ENCODE measurements at places on chromosomes 3 and 15. TPM values are rescaled to one million over a fixed set of nuclear protein-coding genes. Genes with fewer than 3 reads are reported as not detected.

DNA sequence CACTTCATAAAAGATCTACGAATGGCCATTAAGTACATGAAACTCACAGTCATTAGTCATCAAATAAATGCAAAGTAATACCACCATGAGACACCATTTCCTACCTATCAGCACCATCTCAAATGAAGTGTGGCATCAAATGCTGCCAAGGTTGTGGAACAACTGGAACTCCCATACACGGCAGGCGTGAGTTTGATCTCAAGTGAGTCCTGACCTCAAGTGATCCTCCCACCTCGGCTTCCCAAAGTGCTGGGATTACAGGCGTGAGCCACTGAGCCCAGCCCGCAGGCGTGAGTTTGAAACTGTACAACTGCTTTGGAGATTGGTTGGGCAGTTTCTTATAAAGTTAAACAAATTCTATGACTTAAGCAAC, 28.8 kb upstream of the HDAC11 start:
- no peak for DNase-seq

DNA sequence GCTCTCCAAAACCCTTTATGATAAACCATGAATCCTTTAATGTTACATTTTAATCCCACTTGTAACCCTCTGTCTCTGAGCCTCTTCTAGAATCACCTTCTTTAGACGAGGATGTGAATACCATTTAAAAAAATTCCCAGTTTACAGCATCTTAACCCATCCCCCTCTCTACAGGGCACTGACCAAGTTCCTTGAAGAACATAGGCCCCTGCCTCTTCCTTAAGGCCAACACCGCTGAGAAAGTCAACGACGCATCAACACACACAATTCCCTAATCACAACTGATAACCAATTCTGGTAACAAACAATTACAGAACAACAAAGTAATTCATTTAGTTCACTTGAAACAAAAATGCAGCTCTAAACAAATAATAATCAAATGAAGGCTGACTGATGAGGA, 130.3 kb downstream of the DLG1 start:
- no peak for DNase-seq

DNA sequence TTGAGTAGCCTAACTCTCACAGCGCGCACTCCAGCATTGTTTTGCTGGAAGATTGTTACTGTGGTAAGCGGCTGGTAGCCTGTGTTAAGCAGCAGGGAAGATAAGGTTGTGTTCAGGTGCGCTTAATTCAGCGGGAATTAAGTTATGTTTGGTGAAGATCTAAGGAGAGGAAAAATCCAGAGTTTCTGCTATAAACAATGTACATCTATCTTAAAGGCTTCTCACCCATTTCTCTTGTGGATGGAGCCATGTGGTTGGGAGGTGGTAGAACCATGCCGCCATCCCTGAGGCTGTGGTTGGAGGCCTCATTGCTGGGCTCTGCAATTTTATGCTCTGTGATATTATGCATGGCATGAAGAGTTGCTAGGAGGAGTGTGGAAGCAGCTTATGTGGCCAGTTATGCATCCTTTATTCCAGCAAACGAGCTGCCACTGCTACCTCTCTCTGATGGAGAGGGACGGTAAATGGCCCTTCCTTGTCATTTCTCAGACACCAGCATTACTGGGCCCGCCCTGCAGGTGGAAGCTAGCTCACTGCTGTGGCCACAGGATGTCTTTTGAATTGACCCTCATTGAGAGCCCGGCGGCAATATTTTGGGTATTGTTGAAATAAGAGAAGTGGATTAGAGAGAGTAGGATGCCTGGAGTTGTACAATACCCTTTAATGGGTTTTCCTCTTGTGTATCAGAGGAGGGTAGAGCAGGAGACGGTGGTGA, 1.3 kb downstream of the MINAR1 start:
- no peak for DNase-seq

DNA sequence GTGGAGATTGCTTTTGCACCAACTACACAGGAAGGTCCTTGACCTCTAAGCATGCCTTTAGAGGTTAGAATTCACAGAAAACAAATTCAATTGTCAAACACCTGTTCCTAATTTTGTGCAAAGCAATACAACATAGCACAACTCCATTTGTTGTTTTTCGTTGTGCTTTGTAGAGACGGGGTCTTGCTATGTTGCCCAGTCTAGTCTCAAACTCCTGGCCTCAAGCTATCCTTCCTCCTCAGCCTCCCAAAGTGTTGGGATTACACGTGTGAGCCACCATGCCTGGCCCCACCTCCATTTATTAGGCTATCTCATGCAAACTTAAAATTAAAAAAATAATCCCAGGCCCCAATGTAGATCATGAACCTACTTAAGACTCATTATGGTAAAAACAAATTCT, 6.0 kb downstream of the NCBP2 start:
- DNase-seq: no peak

- no peak for DNase-seq
Observed at GRCh38 chr3:105499961-105500360, 133.3 kb downstream of the ALCAM start.

DNA sequence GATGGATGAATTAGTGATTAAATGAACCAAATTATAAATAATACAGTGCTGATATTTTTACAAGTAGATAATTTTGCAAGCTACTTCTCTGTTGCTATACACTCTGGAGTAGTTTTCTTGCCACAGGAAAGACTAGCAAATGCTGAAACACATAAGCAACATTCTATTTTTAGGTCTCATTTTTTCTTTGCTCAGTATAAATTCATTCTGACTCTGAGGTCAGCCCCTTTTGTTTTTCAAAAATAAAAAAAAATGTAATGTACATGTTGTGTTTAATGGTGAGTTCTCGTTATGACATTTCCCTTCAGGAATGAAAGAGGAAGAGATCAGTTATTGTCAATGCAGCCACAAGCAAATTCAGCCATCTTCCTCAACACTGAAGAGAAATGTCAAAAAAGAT, 24.9 kb downstream of the GJD2 start:
- no peak for DNase-seq

DNA sequence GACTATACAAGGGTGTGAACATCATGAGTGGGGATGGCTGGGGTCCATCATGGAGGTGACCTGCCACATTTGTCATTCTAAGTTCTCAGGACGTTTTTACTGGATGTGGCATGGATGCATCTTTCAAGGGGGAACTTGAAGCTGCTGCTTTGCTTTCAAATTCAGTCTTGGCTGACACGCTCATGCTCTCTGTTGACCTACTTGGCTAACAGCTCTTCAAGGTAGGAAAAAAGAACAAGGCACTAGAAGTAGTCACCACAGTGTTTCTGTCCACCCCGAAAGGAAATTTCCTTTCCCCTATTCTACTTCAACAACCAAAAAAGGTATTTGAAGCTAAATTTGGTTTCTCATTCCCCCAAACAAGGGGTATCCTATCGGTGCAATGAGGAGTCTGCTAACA, 15.0 kb downstream of the STIMATE start:
- DNase-seq: no peak

- no peak for DNase-seq
Observed at GRCh38 chr15:69400850-69401249, 13.3 kb upstream of the KIF23 start.

The SLC28A1 gene
- total RNA-seq: not detected

The PEAK1 gene
- total RNA-seq: 77.6 TPM

The CSPG5 gene
- total RNA-seq: 1.4 TPM

The CADPS gene
- 13.3 TPM for total RNA-seq

The CDHR4 gene
- not detected for total RNA-seq

The TMIE gene
- not detected for total RNA-seq

The SHF gene
- 7.3 TPM for total RNA-seq

Measured in tongue (tissue), 3 donors.